ENCODE measurements at places on chromosomes 16 and 17.
A peak's percentile ranks its signal among the peaks of the same experiment; 100 is the strongest.

DNA sequence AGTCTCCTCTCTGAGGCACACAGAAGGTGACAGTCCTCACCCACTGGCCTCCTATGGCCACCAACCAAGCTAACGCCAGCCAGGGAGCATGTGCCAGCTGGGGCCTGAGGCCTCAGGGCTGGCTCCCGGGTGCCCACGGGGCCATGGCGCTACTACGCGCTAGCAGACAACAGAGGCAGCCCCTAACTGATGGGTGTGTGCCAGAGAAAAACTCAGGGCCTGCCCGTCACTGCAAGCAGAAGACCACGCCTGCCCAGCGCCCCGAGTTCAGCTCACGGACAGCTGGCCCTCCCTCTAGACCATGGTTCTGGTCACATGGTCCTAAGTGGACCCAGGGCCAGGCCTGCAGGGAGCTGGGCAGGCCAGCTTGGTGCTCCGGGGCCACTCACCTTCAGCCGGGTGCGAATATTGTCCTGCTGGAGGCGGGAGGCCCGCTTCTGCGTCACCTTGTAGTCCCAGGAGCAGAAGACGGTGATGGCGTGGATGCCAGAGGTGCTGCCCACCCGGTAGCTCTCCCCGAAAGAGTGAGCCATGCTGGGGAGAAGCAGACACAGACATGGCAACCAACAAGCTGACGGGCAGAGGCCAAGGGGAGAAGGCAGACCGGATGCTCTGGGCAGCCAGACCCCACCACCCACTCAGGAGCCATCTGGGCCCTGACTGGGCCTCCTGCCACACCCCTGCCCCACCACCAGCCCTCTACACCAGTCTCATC is 6.2 kb downstream of the TMC6 start:
- no peak for DNase-seq

- DNase-seq: no peak
Measured at GRCh38 chr17:82985428-82985805, 94.0 kb upstream of the METRNL start.

DNA sequence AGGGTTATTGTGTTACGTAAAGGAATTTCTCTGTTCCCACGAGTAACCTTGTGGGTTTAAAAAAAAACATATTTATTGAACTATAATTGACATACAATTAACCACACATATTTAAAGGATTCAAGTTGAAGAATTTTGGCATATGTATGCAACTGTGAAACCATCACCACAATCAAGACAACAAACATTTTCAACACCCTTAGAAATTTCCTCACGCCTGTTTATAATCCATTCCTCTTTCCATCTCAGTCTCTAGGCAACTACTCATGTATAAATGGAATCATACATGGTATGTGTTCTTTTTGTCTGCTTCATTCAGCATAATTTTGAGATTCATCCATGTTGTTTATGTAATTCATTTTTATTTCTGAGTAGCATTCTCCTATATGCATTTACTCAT is 104.0 kb downstream of the MRTFB start:
- no peak for DNase-seq

DNA sequence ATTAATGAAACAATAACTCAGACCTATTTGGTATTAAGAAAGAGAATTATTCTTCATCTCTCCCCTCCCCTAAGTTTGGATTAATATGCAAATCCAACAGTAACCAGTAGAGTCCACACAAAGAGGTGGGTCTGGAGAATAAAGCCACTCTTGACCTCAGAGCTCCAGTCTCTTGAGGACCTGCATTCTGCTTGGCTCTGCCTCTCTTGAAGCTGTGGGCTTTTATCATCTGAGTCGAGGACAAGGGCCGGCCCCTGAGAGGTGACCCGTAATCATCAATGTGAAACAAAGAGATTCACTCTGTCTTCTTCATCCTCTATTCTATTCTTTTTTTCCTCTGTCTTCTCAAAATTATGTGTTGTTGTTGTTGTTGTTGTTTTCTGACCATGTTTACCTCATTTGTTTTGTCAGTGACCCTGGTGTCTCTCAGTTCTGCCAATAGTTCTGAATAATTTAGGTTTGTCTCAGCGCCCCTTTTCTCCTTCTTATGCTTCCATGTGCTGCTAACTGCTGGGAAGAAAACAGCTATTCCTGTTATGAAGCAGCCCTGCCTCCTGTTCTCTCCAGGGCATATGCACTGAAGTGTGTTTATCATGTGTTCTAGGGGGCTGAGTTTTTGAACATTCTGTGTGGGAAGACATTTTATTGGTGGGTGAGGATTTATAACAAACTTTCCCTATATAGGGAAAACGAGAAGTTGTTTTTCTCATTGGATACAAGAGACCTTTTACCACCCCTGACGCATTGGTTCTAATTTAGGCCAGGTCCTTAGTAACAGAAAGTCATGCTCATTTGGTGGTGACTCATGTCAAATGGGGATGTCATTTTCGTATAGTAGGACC is 135.8 kb downstream of the TRIM37 start:
- DNase-seq: no peak

- no peak for DNase-seq
Measured at GRCh38 chr17:42670789-42671657, 5.8 kb downstream of the PLEKHH3 start.

DNA sequence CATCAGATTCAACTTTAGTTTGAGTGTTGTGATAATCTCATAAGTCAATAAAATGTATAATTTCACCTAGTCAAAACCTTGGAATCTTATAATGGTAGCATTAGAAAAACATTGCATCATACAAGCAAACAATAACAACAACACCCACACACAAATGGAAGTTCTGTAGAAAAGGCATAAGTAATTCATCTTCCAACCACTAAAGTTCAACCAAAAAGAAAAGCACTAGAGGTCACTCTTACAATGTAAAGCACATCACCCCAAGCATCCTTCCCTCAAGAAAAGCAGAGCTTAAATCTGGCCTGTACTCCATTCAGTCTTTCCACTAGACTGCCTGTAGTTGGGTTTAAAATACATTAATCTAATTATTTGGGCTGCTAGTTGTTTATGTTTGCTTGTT is 1.8 kb downstream of the CNTNAP4 start:
- DNase-seq: peak; percentile 26

DNA sequence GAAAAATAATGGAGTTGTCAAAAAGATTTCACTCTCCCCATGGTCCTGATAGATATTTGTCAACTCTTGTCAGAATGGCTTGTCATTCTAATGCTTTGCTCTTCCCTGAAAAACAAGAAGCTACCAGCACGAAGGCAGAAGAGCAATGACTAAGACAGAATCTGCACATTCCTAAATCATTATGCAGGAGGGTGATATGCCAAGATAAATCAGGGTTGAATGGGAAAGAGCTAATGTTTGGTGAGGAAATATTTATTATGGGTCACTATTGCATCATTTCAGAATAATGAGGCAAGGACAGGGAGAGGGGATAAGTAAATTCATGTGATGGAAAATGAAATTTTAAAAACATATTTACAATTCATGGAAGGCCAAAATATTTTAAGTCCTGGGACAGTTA is 297.5 kb upstream of the XYLT1 start:
- DNase-seq: peak; percentile 79

GRCh38 chr17:56173026-56173425 is 19.8 kb downstream of the ANKFN1 start:
- DNase-seq: no peak

DNA sequence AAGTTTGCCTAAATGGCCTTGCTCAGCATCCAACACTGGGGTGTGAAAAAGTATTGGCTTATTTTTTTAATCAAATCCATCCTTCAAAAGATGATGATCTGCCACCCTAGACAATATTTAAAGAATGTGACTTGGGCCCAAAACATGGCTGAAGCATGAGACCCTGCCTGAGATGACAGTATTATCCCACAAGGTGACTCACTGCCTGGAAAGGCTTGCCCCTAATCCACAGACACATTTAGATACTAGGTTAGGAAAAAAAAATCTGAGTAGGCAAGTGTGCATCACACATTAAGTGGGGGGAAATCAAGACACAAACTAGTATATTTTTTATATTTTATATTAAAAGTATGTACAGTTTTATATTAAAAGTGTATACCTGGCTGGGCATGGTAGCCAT is 38.4 kb downstream of the TOM1L2 start:
- peak; percentile 18 for DNase-seq

GRCh38 chr17:82458885-82459424 is 414 bp downstream of the NARF start:
- DNase-seq: no peak

DNA sequence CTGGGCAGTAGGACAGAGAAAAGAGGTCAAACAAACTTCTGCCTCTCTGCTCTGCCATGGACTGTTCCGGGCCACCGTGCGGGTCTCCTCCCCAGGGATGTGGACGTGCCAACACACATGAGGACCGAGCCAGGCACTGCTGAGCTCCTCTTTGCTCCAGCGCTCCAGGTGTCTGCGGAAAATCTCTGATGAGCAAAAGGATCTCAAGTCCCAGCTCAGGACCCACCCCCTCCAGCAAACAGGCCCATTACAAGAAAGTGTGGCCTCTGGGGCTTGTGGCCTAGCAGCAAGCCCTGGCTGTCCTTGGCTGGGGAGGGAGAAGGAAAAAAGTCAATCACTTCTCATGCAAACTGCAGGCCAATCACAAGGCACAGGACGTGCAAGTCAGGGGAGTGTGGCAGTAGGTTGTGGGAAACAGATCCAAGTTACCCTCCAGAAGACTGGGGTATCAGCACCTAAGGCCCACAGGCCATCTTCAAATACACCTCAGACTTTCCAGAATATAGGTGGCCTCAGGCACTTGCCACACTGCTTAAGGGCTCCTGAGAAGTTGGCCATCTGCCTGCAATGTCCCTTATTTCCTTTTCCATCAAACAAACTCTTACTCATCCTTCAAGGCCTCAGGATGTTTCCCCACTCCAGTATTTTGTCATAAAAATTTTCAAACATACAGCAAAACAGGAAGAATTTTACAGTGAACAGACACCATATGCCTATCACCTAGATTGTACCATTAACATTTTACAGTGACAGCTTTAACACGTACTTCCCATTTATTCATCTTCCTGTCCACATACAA is 36.0 kb upstream of the SREBF1 start:
- no peak for DNase-seq

GRCh38 chr17:83122834-83123233 is 43.4 kb downstream of the METRNL start:
- peak; percentile 78 for DNase-seq

- no peak for DNase-seq
Measured at GRCh38 chr17:73803964-73804435, 159.8 kb upstream of the SDK2 start.

DNA sequence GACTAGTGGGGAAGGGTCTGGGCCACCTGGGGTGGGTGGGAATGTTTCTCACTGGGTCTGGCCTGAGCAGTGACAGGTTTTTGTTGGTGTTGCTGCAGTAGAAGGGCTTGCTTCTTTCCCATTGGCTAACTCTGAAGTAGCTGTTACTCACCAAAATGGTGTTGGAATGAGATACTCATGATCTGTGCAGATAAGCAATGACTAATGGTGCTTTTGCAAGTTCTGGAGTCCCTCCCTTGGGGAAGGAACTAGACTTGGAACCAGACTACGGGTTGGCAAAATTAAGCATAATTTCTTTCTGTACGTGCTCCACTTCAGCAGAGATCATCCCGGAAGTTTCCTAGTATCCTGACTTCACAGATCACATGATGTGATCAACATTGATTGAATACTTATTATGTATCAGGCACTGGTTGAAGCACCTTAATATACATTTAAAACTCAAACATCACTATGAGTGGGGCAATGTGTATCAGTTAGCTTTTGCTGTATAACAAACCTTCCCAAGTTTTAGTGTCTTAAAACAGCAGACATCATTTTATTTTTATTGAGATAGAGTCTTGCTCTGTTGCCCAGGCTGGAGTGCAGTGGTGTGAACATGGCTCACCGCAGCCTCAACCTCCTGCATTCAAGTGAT is 30.1 kb downstream of the CHP2 start:
- no peak for DNase-seq

- no peak for DNase-seq
Measured at GRCh38 chr16:62870554-62870953, 834.3 kb upstream of the CDH8 start.

- DNase-seq: no peak
Measured at GRCh38 chr17:38925263-38925995, at the start of gene LASP1NB. LASP1NB (plus strand) TSS chr17:38925614.

DNA sequence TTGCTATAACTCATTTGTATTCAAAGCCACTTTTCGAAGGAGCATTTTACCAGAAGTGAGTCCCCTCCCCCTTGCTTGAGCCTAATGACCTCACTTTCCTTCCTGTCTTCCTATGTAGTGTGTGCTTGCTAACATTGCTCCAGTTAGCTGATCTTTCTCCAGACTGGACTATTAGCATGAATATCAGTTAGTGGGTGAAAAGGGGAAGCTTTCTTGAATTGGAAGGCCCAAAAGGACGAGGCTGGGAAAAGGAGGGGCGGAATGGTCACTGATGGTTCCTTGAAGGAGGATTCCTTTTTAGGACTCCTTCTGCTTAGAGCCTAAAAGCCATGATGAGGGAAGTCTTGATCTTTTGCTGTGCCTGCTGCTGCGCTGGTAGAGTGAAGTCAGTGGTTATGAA is 11.9 kb downstream of the MAP3K3 start:
- no peak for DNase-seq

DNA sequence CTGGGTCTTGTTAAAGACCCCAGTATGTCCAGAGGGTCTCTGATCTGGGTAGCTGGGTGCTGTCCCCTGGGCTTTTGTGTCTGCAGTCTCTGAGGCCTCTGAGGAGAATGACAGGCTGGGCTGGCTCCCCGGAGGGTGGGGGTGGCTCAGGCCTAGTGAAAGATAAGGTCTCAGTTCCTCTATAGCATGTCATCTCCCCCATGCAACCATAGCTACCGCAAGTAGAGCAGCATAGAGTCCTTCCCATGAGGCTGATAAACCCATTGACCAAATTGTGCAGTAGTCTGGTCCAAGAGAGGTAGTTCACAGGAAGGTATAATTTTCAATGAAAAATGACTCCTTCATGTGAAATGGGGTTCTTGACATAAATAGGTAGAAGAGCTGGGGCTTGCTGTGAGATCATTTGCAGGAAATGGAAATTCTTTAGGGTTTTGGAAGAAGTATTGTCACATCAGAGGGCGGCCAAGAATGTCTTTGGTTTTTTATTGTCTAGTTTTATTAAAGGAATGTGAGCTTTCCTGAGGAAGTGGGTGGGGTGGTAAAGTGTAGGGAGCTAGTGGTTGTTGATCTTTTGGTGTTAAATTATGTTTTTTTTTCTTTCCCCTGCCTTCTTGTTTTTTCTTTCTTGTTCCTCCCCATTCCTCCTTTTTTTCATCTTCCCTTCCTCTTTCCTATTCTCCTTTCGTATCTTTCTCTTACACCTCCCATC is 21.0 kb downstream of the SLC7A6OS start:
- DNase-seq: no peak

DNA sequence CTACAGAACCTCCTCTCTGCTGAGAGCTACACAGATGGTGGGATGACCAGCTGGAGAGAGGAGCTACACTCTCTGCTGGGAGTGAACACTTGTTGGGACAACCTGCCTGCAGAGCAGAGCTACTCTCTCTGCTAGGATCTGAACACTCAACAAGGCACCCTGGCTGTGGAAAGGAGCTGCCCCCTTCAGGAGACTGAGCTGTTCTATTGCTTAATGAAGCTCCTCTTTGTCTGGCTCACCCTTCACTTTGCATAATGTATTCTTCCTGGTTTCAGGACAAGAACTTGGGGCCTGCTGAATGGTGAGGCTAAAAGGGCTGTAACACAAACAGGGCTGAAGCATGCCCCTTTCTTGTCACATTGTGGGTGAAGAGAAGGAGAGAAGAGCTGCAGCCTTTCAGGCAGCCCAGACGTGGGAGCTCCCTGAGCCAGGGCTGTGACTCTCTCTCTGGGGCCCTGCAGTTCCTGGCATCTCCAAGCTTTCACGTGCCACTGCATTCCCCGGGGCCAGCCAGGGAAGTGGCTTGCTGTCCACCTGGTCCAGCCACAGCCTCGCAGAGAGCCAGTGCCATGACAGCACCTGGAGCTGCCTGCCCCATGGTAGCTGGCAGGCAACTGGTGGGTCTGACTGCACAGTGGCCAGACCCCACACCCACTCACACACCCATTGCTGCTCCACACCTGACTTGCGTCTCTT is 272.8 kb upstream of the KCNJ16 start:
- no peak for DNase-seq

All from stromal cell of bone marrow (primary cell).